ENCODE measurements at places on chromosomes 12 and 14. TPM values are rescaled to one million over a fixed set of nuclear protein-coding genes. Genes with fewer than 3 reads are reported as not detected.

GRCh38 chr12:117093431-117093830 is 5.8 kb downstream of the TESC start:
- no peak for DNase-seq

DNA sequence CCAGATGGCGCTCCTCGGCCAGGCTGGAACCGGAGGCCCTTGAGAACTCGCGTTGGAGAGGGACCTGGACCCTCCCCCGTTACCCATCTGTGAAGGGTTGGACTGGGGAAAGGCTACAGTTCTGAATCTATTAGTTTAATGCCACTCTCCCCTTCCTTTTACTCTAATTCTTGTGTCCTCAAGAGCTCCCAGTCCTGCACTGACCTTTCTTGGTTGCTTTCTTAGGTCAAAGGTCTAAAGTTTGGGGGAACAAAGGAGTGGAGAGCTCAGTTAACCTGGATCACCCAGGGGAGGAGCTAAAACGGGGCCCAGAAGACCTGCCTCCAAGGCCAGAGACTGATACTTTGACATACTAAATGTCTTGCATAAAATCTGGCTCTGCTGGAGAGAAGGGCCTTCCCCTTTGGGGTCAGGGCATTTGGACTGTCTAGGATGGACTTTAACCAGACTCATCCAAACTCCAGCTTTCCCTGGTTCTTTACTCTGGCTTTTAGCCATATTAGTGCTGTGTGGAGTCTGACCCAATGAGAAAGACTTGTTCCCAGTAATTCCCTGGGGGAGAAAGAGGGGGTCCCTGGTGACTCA is 923 bp upstream of the MLF2 start:
- no peak for DNase-seq

- no peak for DNase-seq
These were observed 207.0 kb downstream of the RBM19 start for GRCh38 chr12:113759135-113759534.

Gene NKX2-1
- total RNA-seq = not detected

- no peak for DNase-seq
These were observed 11.1 kb downstream of the ACTR6 start for GRCh38 chr12:100211698-100212097.

DNA sequence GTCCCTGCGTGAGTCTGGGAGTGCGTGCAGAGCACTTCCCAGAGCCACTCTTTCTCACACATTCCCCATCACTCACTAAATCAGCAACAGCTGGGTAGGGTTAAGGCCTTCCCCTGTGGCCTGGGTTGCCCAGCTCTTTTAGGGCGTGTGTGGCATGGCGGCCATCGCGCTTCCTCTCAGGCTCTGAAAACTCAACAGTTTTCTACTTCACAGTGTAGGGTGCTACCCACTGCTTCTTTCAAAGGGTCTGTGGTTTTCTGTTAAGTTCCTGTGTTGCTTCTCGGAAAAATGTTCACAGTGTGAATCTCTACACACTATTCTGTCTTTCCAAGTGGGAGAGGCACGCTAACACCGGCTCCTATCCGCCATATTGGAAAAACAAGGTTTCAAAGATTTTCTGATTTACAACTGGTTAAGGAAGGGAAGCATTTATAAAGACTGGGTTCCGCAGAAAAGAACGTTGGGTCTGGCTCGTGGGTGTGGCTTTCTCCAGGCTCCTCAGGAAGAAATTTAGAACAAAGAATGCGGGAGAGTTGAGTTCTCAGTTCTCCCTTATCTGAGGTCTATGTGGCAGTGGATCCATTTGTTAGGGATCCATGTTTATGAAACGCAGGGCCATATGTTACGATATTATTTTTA is 34.9 kb upstream of the AEBP2 start:
- no peak for DNase-seq

- no peak for DNase-seq
These were observed 383.3 kb downstream of the ALG10 start for GRCh38 chr12:34405286-34406227.

GRCh38 chr12:107523775-107524535 is 161.6 kb upstream of the PWP1 start:
- no peak for DNase-seq

Gene MYO1H
- total RNA-seq = 2.4 TPM

Gene MYF6
- 9.8 TPM for total RNA-seq

GRCh38 chr12:96989916-96990315 is 82.9 kb downstream of the NEDD1 start:
- no peak for DNase-seq

GRCh38 chr12:49276304-49277290 is 11.7 kb downstream of the TUBA1C start:
- DNase-seq = no peak

DNA sequence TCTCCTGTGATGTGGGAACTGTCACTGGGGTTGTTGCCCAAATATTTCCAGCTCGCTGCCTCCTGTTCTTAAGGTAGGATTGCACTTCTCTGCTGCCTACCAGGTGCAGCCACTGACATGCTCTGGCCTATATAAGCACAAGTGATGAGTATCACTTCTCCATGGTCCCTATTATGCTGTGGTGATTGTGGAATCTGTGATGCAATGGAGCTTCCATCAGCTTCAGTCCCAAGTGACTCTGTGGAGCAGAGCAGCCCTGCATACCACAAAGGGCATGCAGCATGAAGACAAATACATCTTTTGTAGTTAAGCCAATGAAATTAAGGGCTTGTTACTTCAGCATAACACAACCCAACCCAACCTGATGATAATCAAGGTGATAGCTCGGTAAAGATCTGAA is 43.5 kb downstream of the CKAP4 start:
- no peak for DNase-seq

DNA sequence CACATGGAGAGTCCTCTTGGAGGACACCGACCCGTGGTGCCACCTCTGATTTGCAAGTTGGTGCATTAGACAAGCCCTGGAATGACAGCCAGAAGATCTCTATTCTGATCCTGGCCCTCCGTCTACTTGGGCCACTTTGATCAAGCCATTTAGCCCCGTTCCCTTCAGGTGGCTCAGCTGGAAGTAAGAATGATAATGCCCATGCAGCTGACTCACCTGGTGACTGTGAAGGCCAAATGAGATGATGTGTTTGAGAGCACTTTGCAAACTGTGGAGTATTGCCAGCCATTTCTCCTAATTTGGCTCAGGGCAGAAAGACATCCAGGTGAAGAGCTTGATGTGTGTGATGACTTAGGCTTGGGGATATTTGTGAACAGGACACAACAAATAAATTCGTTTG is 165.9 kb downstream of the ETV6 start:
- DNase-seq = no peak

Gene FOXA1
- 0.59 TPM for total RNA-seq

DNA sequence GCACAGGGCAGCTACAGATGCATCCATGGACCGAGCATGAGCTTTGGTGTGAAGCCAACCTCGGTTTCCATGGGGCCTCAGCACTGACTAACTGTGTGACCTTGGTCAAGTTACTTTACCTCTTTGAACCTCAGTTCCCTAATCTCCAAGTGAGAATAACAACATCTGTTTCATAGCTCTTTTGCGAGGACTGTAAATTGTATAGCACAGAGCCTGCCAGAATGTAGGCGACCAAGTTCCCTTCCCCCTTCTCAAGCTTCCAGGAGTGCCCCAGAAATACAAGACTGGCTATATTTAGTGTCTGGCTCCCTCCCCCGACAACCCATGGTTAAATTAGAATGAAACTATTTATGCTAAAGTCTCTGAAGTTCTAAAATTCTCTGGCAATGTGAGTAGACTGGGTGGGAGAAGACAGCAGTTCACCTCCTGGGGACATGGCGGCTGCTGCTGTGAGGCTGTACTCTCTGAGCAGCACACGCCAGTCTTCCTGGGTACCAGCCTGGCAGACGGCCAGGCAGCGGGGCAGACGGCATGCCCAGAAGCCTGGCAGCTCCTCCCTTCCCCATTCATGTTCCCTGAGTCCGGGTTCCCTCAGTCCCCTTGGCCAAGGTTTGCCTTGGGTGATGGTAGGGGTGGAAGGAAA is 22.0 kb upstream of the TMED10 start:
- DNase-seq = no peak

DNA sequence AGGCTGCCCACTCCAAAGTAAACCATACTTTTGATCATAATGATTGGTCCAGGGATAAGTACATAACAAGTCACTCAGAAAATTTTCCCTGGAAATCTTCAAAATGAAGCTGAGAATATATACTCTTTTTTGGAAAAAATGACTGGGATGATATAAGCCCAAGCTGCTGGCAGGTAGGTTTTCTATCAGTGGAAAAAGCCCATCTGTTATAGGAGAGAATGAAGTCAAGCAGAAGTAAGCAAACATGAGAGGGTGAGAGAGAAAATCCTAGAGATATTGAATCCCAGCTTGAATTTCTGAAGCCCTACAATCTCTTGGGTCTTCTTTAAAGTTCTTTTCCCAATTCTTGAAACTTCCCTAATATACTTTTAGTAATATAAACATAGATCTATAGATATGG is 37.3 kb upstream of the ZDHHC17 start:
- DNase-seq = no peak

DNA sequence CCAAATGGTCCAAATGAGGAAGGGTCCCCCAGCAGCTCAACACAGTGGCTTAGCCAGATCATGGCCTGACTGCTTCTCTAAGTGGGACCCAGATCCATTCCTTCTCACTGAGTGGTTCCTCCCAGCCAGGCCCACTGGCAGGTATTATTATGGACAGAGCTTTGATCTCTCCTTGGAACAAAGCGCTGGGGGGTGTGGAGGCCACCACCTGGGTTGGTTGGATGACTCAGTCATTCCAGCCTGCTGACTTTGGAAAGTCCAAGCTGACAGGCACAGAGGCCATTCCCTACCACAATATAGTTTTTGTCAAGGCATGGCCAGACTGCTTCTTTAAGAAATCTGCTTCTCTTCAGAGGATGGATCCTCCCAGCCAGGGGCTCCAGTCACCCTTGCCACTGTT is 341.1 kb downstream of the BTG1 start:
- DNase-seq = no peak

GRCh38 chr14:100604121-100604501 is 16.9 kb upstream of the BEGAIN start:
- no peak for DNase-seq

Gene CCDC38
- total RNA-seq = not detected

Gene MUCL1
- 90.0 TPM for total RNA-seq

GRCh38 chr14:71487449-71487848 is 444.8 kb upstream of the RGS6 start:
- no peak for DNase-seq

GRCh38 chr14:90615517-90616060 is 200.6 kb downstream of the TTC7B start:
- DNase-seq = no peak

- peak; percentile 33 for DNase-seq
These were observed 21.9 kb downstream of the BHLHE41 start for GRCh38 chr12:26102953-26103352.

GRCh38 chr12:44833561-44833960 is 42.6 kb downstream of the NELL2 start:
- DNase-seq = no peak

DNA sequence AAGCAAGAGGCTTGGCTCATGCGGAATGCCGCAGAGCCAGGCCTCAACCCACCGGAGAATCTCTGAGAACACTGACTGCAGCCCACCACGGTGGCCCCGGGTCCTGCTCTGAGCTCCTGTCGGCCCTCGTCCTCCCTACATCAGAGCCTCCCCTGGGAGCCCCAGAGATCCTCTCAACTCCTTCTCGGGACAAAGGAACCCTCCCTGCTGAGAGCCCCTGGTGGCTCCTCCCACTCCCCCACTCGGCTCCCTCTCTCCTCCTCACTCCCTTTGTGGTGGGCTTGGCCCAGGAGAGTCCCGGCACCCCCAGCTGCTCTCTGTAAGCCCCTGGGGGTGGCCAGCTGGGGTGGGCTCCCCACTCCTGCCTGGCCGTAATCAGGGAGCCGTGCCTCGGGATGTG is 11.1 kb upstream of the INF2 start:
- DNase-seq = peak; percentile 58

DNA sequence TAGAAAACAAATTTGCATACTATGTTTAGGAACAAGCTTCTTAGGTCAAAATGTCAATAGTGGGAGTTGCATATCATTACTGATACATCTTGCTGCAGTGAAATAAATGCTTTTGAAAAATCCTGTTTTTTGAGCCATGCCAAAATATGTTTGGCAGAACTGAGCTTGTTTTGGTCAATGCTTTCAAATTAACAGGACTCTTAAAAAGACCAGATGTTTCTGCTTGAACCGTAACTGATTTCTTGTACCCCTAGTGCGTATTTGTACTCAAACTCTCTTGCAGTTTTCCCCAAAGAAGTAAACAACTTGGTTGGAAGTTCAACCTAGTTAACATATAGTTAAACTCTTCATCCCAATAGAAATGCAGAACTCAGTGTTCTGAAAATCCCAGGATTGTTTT is 3.4 kb downstream of the TRHDE start:
- no peak for DNase-seq

DNA sequence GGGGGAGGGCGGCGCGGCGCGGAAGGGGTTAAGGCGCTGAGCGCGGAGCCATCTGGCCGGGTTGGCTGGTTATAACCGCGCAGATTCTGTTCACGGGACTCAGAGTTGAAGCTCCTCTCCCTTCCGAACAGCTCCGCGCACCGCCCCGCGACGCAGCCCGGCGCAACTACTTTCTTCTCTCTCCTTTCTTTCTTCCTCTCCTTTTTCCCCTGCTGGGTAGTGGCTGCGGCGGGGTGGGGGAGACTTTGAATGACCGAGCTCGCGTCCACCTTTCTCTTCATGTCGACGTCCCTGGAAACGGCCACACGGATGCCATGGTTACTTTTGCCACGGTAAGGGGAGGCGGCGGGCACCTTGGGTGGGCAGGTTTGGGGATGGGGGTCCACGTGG is at the start of gene NTF3:
TSS of gene NTF3 (plus strand) at position 98 of the 390 bp plus-strand sequence. CDS start at position 315, 217 bp downstream.
- DNase-seq = peak; percentile 38

Gene PIK3C2G
- total RNA-seq = 18.1 TPM

Gene LGMN
- 86.2 TPM for total RNA-seq

DNA sequence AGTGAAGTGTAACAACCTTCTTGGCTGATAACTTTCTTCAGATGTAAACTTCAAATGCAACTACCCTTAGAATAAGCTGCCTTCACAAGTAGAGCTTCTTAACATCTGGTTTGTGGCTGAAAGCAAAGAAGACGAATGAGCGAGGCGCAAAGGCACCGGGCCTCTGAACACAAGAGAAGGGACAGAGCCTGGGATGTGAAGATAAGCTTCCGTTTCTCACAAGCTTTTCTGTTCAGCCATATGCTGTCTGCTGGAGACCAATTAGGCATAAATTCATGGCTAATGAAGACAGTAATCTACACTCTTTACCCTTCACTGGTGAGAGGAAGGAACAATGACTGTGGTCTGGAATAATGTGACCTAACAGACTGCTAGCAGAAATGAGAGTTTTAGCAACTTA is 195.2 kb downstream of the ATXN7L3B start:
- DNase-seq = no peak

All from skin of body (tissue), 3 donors.